ENCODE measurements at places on chromosomes 4 and X.

DNA sequence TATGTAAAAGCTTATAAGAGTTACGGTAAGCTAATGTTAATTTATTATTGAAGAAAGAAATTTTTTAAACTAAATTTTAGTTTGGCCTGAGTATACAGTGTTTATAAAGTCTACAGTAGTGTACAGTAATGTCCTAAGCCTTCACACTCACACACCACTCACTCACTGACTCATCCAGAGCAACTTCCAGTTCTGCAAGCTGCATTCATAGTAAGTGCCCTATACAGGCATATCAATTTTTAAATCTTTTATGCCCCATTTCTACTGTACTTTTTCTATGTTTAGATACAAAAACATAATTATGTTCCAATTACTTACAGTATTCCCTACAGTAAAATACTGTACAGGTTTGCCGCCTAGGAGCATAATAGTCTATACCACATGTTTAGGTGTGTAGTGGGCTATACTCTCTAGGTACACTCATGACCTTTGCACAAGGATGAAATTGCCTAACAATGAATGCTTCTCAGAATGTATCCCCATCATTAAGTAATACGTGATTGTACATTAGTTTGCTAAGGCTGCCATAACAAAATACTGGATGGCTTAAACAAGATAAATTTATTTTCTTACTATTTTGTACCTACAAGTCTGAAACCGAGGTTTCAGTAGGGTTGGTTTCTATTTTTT, 333.8 kb upstream of the PCDH7 start:
- no peak for DNase-seq

DNA sequence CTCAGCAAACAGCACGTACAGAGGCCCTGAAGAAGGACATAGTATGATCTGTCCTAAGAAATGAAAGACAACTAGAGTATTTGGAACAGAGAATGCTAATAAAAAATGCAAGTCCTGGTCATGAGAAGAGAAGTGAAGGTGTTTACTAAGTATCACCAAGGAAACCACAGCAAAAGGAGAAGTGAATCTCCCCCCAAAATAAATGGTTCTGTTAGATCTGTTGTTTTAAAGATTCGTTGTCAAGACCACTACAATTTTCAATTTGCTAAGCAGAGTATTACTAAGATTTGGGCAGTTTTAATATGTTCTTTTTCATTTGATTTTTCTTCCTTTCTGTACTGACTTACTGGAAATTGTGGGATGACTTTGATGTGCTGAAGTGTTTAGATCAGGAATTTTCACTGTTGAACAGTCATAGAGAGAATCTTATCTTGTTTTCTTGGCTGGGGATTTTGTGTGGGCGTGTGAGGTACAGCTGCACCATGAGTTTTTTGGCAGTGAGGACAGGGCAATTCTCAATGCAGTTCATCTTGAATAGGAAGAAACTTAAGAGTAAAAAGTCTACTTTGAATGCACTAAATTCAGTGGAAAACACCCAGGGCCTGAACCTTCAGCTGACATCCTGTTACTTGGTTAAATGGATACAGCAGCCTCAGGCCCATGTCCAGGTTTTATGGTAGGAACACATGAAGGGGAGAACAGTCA, 132.2 kb downstream of the STIM2 start:
- no peak for DNase-seq

- DNase-seq, result no peak
Observed at GRCh38 chr4:82276332-82276640, 97.5 kb downstream of the HNRNPD start.

GRCh38 chr4:119946359-119946758, 120.3 kb downstream of the MAD2L1 start:
- no peak for DNase-seq

GRCh38 chr4:1590244-1590643, 93.9 kb downstream of the FAM53A start:
- DNase-seq, result no peak

DNA sequence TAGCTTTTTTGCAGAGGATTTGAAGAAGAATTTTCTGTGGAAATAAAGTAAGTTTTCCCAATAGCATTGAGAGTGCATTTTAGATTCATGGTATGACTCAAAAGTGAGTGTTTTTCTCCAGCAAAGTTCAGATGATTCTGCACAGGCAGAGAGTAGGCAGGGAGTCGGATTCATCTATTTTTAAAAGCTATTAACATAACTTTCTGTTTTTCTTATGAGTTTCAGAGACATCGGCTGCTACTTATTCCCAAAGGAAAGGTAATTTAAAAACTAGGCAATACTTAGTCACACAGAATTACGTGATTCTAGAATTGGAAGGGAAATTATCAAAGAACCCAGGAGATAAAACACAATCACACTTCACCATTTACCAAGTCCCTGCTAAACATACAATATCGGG, 4.4 kb downstream of the CCDC110 start:
- no peak for DNase-seq

GRCh38 chr4:74044677-74045076, 6.2 kb upstream of the CXCL3 start:
- no peak for DNase-seq
